Muscle of leg (tissue), 16 donors: ENCODE measurements at places on chromosomes 5 and 9. TPM values are rescaled to one million over a fixed set of nuclear protein-coding genes. Genes with fewer than 3 reads are reported as not detected.

The LCN6 gene
- total RNA-seq: not detected

The CATSPER3 gene
- total RNA-seq: 0.31 TPM

The CCNJL gene
- 3.8 TPM for total RNA-seq

The PGM5 gene
- 61.0 TPM for total RNA-seq

The FAM151B gene
- total RNA-seq: 5.7 TPM

The ECM2 gene
- total RNA-seq: 16.0 TPM

The C1QTNF3 gene
- total RNA-seq: 131 TPM

The DDX46 gene
- 30.0 TPM for total RNA-seq

The FAM240B gene
- not detected for total RNA-seq
